ENCODE measurements at places on chromosomes 3 and 15.

DNA sequence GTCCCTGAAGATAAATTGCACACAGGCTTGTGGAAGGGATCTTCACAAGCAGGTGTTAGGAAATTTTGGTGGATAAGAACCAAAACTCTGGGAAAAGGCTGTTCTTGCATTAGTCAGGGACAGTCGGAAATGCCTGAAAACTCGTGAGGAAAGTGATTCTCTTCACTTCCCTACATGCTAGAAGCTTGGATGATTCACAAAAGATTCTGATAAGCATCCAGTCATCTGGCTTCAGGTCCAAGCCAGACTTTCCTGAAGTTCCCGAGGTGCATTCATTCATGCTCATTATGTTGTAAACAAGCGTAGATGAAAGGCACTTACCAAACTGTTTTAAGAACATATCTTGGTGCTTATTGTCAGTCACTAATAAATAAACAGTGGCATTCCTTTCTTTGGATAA, 1028.7 kb downstream of the NTRK3 start:
- peak; percentile 23 for DNase-seq

GRCh38 chr3:156602424-156602823, 47.5 kb upstream of the SSR3 start:
- peak; percentile 56 for DNase-seq

DNA sequence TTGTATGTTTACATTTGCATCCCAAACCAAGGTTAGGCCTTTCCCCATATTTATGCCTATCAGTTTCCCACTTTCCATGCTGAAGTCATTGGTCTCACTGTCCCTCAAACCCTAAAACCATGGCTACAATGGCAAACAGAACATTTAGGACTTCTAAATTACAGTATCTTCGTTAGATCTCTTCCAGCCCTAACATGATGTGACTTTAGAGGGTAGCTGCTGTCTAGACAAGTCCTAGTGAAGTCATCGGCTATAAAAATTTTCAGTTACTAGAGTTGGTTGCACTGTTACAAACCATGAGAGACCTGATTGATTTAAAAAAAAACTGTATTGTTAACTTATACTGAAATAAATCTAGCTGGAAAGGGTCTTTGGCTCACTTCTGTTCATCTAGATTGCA, 54.6 kb downstream of the TM4SF4 start:
- DNase-seq, result no peak

DNA sequence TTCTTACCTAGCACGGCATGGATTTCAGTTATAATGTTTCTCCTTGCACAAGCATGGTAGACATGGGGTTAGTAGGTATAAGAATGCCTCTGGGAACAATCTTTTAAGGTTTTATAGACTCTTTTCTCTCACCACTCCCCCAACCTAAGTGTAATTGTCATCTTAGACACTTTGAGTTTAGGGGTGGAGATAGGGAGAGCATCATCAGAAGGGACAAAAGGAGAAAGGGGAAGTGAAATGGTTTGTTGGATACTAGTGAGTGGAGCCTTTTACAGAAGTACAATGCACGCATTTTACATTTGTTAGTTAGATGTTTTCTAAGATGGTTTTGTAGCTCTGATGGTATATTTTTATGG, 189.2 kb downstream of the TP63 start:
- no peak for DNase-seq

DNA sequence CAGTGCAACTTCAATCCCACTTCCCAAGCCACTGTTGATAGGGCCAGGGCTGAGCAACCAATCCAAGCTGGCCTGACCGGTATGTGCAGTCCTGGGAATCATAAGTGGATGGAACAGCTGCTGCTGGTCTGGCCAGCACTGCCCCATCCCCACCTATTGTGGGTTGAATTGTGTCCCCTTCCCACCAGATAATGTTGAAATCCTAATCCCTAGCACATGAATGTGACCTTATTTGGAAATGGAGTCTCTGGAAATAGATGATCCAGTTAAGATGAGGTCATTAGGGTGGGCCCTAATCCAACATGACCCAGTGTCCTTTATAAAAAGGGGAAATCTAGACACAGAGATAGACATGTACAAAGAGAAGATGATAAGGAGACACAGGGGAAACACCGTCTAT, 13.7 kb upstream of the PDIA5 start:
- DNase-seq, result no peak

GRCh38 chr3:57077630-57078343, 17.3 kb downstream of the SPATA12 start:
- DNase-seq, result no peak

DNA sequence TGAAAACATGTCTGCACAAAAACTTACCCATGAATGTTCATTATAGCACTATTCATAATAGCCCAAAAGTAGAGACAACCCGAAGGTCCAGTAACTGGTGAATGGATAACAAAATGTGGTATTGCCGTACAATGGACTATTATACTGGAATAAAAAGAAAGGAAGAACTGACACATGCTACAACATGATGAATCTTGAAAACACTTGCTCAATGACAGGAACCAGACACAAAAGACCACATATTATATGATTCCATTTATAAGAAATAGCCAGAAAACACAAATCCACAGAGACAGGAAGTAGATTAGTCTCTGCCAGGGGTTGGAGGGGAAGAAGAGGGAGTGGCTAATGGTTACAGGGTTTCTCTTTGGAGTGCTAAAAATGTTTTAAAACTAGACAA, 18.3 kb downstream of the SHC4 start:
- no peak for DNase-seq
